ENCODE measurements at places on chromosomes 4 and X.

DNA sequence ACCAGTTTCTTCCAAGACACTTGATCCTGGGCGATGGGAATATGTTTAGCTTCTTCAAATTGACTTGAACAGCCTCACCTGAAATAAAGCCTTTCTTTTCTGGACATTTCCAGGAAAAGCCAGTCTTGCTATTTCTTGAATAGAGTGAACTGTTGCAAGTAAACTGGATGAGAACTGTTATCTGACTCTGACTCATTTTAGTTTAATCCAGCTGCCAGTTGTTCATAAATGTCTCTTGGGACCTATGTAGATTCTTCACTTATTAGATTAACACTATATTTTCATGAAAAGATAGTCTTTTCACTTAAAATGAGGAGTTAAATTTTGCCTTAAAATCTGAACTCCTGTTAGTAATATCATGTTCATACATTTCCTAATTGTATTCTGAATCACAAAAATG, 615.4 kb upstream of the GALNT7 start:
- DNase-seq = no peak

- no peak for DNase-seq
Measured at GRCh38 chr4:138458751-138459150, 216.6 kb upstream of the SLC7A11 start.

DNA sequence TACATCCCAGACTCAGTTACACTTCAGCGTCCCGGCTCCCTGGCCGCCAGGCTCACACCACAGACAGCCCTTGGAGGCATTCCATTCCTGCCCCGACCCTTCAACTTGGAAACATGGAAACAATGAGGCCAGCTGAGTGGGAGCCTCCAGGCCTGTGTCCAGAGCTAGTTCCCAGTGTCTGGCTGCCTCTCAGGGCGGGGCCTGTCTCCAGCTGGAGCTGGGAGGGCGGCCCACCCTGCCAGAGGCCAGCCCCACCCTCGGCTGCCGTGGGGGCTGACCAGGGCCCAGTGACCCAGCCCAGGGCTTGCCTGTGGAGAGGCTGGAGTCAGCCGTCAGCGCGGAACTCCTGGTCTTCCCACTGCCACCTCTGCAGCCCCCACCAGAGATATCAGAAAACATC, 37.4 kb upstream of the SPON2 start:
- no peak for DNase-seq

DNA sequence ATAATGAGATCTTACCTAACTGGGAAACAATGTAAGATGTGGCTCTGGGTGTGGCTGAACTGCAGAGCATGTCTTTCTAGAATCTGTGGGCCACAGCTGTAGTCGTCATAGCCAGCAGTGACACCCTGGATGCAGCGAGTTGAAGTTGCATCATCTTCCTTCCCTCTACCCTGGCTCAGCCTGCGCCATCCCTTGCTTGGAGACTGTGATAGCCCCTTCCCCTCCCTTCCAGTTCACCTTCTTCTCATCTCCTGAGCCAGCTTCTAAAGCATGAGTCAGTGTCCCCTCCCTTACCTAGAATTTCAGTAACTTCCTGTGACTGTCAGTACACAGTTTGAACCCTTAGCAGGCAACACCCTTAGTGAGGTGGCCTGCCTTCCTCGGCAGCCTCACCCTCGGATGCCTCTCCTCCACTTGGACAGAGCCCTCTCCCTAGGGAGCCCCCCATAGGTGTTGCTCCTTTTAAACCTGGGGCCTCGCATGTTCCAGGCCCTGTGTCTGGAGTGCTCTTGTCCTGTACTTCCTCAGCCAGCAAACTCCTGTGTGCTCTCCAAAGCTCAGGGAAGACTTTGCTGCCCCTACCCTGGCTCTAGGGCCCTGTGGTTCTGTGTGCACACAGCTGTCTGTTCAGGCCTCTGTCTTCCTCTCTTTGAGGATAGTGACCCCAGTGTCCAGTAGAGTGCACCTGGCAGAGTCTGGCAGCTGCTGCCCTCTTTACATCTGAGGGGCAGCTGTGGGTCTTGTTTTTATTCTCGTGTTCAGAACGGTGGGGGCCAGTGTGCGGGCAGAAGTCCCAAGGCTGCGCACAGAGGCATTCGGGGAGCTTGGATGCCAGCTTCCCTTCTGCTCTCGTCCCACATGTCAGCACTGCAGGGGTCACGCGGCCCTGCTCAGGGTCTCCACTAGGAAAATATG, 43.7 kb upstream of the TADA2B start:
- no peak for DNase-seq

GRCh38 chr4:27791640-27792039, 931.0 kb downstream of the STIM2 start:
- DNase-seq = no peak

GRCh38 chr4:54067166-54067565, 2.8 kb upstream of the CHIC2 start:
- DNase-seq = no peak

GRCh38 chr4:168659741-168660465, 163.1 kb downstream of the PALLD start:
- no peak for DNase-seq

DNA sequence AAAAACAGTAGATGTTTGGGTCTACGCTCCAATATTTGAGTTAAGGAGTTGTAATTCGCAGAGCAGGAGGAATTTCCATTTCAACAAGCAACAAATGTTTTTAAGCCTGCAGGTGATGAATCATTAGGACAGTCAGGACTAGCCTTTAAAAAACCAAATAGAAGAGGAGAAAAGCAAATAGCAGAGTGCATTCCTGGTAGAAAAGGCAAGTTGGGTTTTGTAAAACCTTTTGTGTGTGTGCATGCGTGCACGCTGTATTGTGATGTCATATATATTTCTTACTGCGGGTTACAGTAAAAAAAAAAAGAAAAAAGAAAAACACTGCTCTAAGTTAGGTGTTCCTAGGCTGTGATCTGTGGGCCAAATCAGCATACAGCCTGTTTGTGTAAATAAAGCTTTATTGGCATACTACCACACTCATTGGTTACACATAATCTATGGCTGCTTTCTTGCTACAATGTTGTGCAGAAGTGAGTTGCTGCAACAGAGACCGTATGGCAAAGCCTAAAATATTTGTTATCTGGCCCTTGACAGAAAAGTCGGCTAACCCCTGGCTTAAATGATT, 135.6 kb downstream of the MID1 start:
- no peak for DNase-seq

GRCh38 chr4:73732759-73733431, 7.5 kb upstream of the CXCL8 start:
- no peak for DNase-seq

DNA sequence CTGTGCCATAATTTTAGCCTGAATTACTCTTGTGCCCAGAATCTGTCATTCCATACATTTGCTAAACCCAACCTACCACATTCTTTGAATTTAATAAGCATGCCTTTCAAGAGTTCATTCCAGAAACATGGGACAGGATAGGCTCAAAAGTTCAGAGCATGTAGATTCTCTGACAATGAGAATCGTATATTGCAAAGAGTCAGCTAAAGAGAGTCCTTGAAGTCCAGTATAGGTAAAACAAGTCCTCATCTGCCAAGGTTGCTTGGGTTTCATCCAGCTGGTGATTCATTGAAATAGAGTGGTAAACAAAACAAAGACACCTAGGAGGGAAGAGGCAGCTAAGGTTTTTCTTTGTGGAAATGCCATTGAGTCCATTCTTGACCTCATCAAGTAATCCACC, 249.3 kb upstream of the DIPK2B start:
- DNase-seq = no peak

- no peak for DNase-seq
Measured at GRCh38 chrX:18598413-18598812, 73.5 kb downstream of the RS1 start.
